ENCODE measurements at places on chromosomes 16 and 17.

- DNase-seq, result no peak
Measured at GRCh38 chr16:82157534-82157812, 12.6 kb downstream of the MPHOSPH6 start.

DNA sequence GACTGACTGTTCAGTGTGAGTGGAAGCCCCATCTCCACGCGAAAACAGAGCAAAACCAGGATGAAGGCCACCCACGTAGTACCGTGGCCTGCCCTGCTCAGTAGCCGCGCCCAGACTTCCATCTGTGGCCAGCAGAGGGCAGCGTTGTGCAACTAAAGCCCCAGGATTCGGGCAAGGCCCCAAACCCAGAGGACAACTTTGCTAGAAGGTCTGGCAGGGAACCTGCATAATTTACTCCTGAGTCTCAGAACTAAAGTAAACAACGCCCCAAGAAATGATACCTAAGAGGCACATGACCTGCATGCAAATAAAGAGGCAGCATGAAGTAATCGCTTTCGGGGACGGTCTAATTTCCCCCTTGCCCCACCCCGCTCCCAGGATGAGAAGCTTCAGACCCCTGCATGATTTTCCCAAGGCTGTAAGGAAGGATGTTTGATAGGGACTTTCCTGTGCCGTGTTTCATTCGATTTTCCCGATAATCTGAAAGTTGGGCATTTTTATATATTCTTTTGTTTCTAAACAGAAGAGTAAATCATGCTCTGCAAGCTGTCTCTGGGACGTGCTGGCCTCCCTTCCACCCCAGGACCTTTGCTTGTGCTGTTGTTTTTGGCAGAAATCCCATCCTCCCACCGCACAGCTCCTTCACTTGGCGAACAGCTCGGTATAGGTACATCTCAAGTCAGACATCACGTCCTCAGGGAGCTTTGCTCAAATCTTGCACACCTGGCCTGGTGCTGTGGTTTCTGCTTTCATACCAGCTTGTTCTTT is 18.6 kb downstream of the HSBP1 start:
- DNase-seq, result peak; percentile 52

DNA sequence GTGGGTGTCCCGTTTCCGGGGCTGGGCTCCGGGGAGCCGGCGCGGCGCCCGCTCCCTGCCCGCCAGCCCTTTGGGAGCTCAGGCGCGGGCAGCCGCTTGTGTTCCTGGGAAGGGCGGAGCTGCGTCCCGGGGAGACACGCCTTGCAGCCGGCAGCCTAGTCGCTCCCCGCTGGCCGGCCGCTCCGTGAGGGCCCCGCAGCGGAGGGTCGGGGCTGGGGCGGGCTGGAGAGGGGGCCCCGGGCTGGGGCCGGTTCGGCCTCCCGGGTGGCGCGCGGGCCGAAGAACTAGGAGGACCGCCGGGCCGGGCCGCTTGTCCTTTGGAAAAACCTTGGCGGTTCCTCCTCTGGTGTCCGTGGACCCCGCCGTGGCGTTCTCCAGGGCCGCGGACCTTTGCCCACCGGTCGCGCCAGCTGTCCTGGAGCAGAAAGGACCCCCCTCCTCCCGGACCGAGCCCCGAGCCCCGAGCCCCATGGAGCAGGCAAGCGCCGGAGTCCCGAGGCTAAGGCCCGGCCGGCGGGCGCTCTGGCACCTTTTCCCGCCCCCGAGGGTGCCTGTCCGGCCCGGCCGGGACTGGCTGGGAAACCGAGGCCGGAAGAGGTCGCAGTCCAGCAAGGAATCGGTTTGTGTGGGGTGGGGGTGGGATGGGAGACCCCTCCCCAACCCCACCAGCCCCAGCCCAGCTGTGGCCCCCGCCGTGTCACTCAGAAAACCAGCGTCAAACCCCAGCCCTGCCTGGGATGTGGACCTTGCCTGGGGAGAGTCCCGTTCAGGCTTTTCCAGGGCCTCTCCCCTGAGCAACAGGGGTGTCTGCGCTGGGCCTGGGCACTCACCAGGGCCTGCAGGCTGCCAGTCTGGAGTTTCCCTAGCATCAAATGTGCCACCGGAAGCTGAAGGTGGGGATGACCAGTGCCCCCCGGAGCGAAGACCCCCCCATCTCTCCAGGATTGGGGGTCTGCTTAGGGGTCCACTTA is 6.8 kb upstream of the TBC1D3B start:
- no peak for DNase-seq

GRCh38 chr16:87317750-87318644 is 805 bp upstream of the C16orf95 start:
- DNase-seq, result peak; percentile 28

DNA sequence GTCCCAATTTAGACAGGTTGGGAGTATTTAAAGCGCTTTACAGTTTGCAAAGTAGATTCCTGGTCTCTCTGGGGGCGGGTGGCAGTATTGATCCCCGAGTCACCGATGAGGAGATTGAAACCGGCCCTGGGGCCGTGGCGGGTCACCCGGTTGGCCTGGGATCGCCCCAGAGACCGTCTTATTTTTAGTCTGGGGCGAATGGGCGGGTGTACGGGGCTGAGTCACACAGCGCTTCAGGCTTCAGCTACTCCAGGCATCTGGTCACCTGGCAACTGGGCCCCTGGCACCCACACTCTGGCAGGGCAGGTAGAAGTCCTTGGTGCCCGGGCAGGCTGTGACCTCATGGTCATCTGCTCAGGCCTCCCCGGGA is 669 bp downstream of the MIEF2 start:
- DNase-seq, result no peak

DNA sequence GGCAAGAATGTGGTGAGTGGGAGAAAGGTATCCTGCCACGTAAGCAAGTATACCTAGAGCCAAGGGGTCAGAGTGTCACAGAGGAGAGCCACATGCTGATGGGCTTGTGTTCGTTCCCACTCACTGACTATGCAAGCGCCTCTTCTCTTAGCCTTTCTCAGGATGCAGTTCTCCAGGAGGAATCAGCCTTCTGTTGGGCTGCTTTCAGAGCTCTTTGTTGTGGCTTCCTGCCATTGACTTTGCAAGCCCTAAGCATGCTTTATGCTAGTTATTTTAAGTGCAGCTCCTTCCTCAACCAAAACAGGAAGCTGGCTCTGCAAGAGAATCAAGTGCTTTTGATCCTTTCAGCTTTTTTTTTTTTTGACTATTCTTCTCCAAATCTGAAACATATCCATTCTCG is 66.6 kb downstream of the SIAH1 start:
- no peak for DNase-seq

GRCh38 chr17:61595418-61596186 is 4.6 kb upstream of the NACA2 start:
- no peak for DNase-seq

DNA sequence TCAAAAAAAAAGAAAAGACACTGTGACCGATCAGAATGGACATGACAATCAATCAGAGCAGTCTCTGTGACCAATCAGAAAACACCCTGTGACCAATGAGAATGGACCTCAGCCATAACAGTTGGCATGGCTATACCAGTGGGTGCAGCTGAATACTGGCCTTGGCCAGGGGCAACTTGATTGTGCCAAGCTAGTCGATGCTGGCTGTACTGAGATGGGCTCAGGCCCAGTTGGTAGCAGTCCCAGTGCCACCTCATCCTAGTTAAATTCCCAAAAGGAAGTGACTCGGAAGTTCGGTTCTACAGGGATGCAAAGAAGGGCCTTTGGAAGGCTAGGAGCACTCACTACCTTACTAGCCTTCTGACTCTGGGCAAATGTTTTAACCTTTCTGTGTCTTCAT is 37.2 kb upstream of the BCO1 start:
- no peak for DNase-seq

DNA sequence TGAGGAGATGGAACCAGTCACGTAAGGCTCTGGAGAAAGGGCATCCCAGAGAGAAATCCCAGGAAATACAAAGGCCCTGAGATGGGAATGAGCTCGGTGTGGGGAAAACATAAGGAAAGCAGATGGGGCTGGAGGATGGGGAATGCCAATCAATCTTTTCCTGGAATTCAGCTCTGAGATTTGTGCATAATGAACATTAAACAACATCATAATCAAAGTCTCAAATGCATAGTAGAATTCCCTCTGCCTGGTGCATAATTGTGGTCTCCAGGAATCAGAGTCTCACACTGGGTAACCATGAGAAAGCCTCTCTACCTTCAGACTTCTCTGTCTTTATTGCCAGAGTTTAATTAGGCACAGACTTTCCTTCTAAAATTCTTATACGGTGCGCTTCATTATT is 30.8 kb downstream of the OTOA start:
- DNase-seq, result no peak

GRCh38 chr17:7356072-7356549 is 1.2 kb downstream of the TMEM95 start:
- DNase-seq, result peak; percentile 86

DNA sequence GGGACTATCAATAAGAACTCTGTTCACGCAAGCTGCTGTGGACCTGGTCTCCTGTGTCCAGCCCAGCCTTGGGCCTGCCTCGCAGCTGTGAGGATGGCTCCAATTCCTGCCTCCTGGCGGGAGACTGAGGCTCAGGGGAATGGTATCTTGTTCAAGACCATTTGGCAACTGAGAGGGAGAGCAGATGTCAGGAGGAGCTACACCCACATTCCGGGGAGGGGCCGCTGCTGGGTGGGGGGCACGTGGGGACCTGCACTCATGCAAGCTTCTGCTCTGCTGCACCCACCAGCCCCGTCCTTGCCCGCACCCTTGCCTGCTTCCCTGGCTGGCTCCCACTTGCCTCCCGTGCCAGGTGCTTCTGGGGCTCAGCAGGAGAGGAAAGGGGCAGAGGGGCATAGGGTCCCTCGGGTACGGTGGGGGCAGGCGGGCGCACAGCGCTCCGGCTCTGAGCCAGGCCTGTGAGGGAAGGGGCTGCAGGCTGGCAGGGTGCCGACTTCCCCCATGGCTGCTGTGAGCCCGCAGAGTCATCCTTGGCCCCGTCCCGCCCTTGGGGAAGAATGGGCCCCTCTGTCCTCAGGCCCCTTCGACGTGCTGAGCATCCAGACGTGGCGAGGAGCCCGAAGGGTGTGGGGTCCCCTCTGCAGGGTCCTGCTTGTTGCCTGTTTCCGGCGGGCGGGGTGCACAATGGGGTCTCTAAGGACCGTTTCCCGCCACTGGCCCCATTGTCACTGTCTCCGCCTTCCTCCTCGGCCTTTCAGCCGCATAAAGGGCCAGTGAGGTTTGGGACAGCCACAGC is 2.7 kb downstream of the METRN start:
- DNase-seq, result no peak

GRCh38 chr16:12339686-12340085 is 363.2 kb downstream of the SNX29 start:
- DNase-seq, result no peak

DNA sequence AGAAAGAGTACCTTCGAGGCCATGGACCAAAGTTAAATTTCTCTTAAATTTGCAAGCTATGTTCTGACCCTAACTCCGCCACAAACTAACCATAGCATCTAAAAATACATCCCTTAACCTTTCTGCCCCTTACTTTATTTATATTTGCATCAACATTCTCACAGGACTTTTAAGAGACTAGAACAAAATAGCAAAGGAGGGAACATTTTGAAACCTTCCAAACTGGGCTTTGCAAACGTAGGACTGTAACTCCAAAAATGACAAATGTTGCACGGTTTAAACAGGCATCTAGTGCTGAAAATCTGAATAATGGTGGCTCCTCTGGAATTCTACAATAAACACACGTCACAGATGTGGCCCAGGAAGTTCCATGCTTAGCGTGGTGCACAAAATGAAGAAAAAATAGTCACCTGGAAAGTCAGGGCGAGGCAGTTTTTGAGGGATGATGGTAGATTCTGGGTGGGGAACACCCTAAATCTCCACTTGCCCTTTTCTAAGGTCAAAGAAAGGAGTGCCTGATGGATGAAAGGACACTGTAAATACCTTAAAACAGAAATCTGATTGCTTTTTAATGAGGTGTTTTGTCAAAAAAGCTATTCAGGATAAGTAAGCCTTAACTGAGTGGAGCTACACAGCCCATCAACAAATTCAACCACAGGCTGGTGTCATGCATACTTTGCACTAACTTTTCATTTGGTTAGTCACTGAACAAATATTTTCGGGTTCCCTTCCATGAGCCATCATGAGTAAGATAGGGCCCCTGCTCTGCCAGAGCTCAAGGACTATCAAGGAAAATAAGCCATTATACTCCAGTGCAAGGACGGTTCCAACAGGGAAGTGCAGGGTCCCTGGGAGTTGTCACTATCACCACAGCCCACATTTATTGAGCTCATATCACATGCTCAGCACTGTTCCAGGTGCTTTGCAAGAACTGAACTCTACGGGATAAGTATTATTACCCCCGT is 21.2 kb downstream of the ARHGAP17 start:
- no peak for DNase-seq

- no peak for DNase-seq
Measured at GRCh38 chr17:60724647-60725046, 47.0 kb downstream of the BCAS3 start.

GRCh38 chr16:73037845-73038570 is 9.9 kb downstream of the ZFHX3 start:
- no peak for DNase-seq

DNA sequence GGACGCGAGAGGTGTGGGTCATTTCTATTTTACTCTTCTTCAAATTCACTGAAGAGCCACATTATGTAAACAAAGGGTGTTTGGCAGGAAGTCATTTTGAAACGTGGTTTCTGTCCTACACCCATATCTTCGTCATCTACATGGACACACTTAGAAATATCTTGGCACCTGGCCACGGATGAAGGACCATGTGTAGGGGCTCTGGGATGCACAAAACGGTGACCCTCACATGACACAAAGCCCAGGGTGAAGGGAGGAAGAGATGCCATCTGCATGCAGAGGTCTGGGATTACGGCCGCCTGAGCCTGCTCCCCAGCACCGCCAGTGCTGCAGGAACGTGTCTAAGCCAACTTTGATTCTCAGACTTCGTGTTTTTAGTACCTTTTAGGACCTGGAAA is 130.2 kb upstream of the CHMP6 start:
- DNase-seq, result no peak

GRCh38 chr17:42409523-42410318 is 13.3 kb downstream of the CAVIN1 start:
- no peak for DNase-seq

DNA sequence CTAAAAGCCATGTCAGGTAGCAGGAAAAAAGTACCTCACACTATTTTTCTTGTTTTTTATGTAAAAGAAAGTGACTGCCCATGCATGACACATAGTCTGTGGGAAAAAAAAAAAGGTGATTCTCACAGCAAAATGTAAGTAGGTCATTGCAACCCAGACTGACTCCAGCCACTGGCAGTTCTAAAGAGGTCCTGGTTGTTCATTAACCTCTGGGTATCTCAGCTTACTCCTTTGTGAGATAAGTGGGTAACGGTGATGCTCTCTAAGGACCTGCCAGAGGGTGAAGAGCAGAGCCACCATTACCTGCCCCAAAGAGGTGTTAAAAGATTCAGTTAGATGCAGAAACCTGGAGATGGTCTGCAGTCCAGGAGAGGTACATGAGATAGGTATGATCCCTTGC is 531.9 kb downstream of the GRIN2A start:
- no peak for DNase-seq

DNA sequence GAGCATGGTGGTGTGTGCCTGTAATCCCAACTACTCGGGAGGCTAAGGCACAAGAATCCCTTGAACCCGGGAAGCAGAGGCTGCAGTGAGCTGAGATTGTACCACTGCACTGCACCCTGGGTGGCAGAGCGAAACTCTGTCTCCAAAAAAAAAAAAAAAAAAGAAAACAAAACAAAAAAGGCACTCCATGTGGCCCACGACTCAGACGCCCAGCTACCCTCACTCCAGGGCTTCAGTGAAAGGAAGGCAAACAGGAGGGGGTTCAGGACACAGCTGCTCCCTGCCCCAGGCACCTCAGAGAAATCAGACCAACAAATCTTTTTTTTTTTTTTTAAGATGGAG is 91.7 kb downstream of the LITAF start:
- DNase-seq, result no peak

- no peak for DNase-seq
Measured at GRCh38 chr16:79509211-79509631, 91.3 kb downstream of the MAF start.

- DNase-seq, result no peak
Measured at GRCh38 chr16:82603784-82604411, 22.9 kb upstream of the CDH13 start.
